ENCODE measurements at places on chromosomes 5 and 9. TPM values are rescaled to one million over a fixed set of nuclear protein-coding genes. Genes with fewer than 3 reads are reported as not detected.
A peak's percentile ranks its signal among the peaks of the same experiment; 100 is the strongest.

DNA sequence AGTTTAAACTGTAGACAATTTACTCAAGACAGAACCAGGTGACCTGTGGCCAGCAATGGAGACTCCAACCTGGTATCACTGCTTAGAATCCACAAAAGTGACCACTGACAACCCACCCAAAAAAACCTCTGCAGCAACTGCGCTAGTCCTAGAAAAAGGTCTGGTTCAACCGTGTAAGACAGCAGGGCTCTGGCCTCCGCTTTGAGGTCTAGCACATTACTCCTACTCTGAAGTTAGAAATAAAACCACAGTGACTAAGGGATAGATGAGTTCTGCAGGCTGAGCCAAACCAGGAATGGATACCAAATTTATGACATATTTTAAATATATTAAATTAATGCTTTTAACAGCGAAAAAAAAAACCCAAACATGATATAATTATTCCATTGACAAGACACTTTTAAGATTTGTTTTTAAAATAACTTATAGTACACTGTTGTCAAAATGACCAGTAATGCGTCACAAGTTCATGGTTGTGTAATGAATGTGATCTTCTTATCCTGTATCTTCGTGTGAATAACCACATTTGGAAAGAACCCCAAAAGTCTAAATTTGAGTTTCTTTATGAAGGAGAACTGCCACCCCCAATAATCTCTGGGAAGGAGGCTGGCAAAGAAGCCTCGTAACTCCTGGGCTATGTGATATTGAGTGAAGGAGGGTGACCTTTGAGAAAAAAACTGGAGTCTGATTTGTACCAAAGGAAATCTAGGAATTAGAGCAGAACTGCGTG lies 101.9 kb upstream of the SLC44A1 start:
- no peak for DNase-seq

- DNase-seq: no peak
These were observed 33.2 kb upstream of the RICTOR start for GRCh38 chr5:39107350-39107749.

The SLC1A3 gene
- total RNA-seq: 24.2 TPM

The GRXCR2 gene
- not detected for total RNA-seq

The NTRK2 gene
- total RNA-seq: 60.3 TPM

- DNase-seq: peak; percentile 94
These were observed 142.8 kb downstream of the PALM2AKAP2 start for GRCh38 chr9:109922617-109923470.

GRCh38 chr5:154092356-154093141 lies 53.8 kb downstream of the MFAP3 start:
- DNase-seq: peak; percentile 30

GRCh38 chr9:75039009-75039408 lies 10.9 kb upstream of the CARNMT1 start:
- peak; percentile 44 for DNase-seq

- no peak for DNase-seq
These were observed 97.8 kb downstream of the PCDH1 start for GRCh38 chr5:141780240-141780951.

- peak; percentile 48 for DNase-seq
These were observed 140.0 kb upstream of the OTULINL start for GRCh38 chr5:14441641-14442040.

DNA sequence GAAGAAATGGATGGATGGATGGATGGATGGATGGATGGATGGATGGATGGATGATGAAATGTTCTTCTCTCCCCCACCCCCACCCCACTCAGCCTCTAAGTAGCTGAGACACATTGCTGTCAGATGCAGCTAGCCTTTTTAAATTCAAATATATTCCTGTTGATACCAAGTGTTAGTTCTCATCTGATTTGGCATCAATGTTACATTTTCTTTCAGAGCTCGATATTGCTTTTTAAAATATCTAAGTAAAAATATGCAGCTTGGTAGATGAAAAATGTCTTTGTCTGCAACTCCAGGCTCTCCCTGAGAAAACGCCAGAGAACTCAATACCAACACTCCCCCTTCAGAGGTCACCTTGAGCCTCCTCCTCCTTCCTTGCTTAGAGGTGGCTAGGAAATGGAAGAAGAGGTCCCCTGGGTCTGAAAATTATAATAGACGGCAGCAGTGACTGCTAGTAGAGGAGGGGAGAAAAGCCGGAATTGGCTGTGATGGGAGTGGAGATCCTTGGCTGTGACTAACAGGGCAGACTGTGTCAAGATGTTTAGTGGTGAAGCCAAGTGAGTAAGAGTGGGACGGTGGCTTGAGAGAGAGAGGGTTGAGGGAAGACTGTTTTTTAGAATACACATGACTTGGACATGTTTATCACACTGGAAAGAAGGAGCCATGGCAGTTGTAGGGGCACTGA lies 156.0 kb downstream of the ZNF462 start:
- no peak for DNase-seq

- no peak for DNase-seq
These were observed 324.5 kb downstream of the GADD45G start for GRCh38 chr9:89929315-89929672.

The GCNT4 gene
- total RNA-seq: 0.82 TPM

GRCh38 chr5:65803699-65804391 lies 81.8 kb downstream of the NLN start:
- DNase-seq: no peak

The ANGPTL2 gene
- total RNA-seq: 78.1 TPM

GRCh38 chr5:178250263-178250662 lies 17.7 kb upstream of the PHYKPL start:
- DNase-seq: no peak

Measured in tongue (tissue), 3 donors.